HT1080 (cell line): ENCODE measurements at places on chromosomes 4 and X. TPM values are rescaled to one million over a fixed set of nuclear protein-coding genes. Genes with fewer than 3 reads are reported as not detected.

The GABRA4 gene
- 0.03 and 0.11 TPM in 2 replicates for total RNA-seq

The MAGEC2 gene
- 1.4 and 1.5 TPM in 2 replicates for total RNA-seq

The SLC10A6 gene
- not detected in 2 replicates for total RNA-seq

The SLC25A31 gene
- total RNA-seq = not detected in 2 replicates

The NCAPG gene
- total RNA-seq = 71.6 and 79.6 TPM in 2 replicates

The RASL11B gene
- total RNA-seq = not detected in 2 replicates

The CT83 gene
- total RNA-seq = not detected in 2 replicates

The RNF128 gene
- total RNA-seq = 0.30 and 0.64 TPM in 2 replicates

The LINC00632 gene
- total RNA-seq = 0.63 and 2.1 TPM in 2 replicates

The DDIT4L gene
- total RNA-seq = not detected in 2 replicates

The BTC gene
- 1.0 and 1.2 TPM in 2 replicates for total RNA-seq

The PCDH7 gene
- 1.2 and 1.8 TPM in 2 replicates for total RNA-seq

The GYPA gene
- not detected in 2 replicates for total RNA-seq

The L1CAM gene
- total RNA-seq = 2.0 and 3.0 TPM in 2 replicates

The RAI2 gene
- not detected in 2 replicates for total RNA-seq
